Stromal cell of bone marrow (primary cell): ENCODE measurements at places on chromosomes 7 and 10.

- DNase-seq, result no peak
These were observed at the start of gene RGR for GRCh38 chr10:84244651-84245270. Gene RGR, plus strand, starts transcription at chr10:84245053. Its CDS starts 38 bp downstream, at chr10:84245091.

DNA sequence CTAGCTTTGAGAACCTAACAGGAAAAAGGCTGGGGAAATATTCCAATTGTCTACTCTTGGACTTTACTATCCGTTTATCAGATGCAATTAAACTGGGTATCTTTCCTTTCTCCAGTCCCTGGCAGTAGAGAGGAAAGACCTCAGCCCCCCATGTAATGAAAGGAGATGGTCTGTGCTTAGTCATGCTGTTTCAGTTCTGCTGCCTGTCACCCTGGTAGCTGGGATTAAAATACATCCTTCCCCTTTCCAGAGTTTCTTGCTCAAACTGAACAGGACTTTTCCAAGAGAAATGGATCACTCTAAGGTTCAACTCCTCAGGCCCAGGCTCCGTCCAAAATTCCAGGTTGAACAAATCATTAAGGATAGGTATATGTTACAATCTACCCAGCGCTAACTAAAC lies 202.9 kb downstream of the PTEN start:
- DNase-seq, result no peak

GRCh38 chr7:91311839-91312238 lies 47.6 kb downstream of the FZD1 start:
- DNase-seq, result no peak

- no peak for DNase-seq
These were observed 40.6 kb upstream of the PITRM1 start for GRCh38 chr10:3213208-3213607.

- DNase-seq, result no peak
These were observed 102.5 kb downstream of the CDK14 start for GRCh38 chr7:90698616-90699015.
